ENCODE measurements at places on chromosomes 3 and 15.

DNA sequence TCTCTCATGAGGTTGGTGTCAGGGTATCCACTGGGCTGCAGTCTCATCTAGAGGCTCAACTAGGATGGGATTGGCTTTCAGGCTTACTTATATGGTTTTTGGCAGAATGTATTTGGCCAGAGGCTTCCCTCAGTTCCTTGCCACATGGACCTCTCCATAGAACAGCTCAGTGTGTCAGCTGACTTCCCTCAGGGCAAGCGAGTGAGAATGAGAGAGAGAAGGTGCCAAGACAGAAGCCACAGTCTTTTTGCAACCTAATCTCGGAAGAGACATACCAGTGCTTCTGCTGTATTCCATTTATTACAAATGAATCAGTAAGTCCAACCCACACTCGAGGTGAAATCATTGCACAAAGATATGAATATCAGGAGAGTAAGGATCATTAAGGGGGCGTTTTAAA lies 129.2 kb downstream of the CCNL1 start:
- no peak for DNase-seq

GRCh38 chr15:101560722-101561583 lies 71.4 kb upstream of the PCSK6 start:
- DNase-seq: no peak

DNA sequence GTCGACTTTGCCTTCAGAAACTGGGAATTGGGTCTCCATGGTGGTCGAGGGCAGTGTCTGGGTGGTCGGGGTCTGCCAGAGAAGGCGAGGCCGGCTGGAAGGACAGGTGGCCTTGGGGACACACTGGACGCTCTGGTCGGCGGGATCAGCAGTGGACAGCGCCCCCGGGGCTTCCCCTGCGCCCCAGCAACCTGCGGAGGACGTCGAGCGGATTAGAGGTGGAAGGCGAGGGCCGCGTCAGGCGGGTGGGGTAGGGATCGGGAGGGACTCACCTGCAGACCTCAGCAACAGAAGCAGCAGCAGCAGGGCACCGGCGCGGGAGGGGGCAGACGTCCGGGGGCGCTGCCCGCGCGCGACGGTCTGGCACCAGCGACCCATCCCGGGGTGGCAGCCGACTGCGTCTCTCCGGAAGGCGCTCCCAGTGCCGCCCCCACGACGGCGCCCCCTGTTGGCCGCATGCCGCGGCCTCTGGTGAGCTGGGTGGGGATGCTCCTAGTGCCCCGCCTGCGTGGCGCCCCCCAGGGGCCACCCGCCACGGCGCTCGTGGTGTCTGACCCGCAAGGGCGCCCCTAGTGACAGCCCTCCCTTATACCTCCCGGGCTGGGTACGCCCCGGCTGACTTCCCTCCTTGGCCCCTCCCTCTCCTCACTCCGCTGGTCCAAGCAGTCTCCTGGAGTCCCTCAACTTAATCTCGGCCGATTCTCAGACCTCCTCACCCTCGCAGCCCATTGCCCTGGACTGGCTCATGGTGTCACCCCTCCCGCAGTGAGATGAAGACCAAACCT lies at the start of gene PRSS50:
Gene PRSS50, minus strand, starts transcription at position 423 of the 785 bp plus-strand sequence. Its CDS starts 45 bp downstream, at position 378.
- DNase-seq: no peak

- DNase-seq: no peak
Observed at GRCh38 chr15:100895721-100896120, 16.1 kb downstream of the ALDH1A3 start.

DNA sequence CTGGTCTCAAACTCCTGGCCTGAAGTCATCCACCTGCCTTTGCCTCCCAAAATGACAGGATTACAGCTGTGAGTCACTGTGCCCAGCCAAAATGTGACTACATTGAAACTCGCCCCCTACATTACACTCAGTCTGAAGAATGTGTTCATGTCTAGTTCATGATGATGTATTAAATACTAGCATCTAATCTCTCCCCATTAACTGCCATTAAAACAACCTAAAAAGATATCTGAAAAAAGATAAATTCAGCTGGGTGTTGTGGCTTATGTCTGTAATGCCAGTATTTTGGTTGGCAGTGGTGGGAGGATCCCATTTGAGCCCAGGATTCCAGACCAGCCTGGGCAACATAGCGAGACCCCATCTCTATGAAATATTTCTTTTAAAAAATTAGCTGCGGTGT lies 159.4 kb downstream of the PCCB start:
- DNase-seq: no peak
